Calu3 (cell line): ENCODE measurements at places on chromosomes 2 and 18.

DNA sequence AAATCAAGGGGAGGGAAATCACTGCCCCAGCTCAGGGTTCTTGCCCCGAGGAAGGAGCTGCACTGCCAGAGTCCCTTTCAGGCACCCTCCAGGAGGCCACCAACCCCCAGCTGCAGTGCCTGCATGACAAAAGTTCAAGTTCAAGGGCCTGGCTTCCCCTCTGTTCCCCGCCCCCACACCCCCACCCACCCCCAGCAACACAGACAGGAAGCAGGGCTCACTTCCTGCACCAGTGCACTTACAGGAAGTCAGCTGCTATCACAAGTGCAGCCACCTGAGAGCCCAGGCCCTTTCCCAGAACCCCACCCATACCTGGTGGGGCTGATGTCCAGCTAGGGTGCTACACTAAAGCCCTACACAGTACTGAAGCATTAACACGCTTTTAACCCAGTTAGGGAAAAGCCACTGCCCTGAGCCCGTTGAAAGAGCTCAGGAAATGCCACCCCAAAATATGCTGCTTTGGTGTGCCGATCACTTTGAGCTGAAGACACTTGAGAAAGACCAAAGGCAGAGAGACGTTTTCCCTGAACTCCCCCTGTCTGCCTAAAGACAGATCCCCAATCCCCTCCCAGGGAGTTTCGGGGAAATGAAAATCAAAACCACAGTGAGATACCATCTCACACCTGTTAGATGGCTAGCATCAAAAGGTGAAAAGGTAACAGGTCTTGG lies 109.9 kb upstream of the CAB39 start:
- no peaks in the 10 kb centered on the region for H3K36me3 ChIP-seq
- DNase-seq: no peak
- H3K4me3 ChIP-seq: no peak overlapping the region
- H3K4me1 ChIP-seq: no peaks in the 10 kb centered on the region
- peaks cover 24% of the 10 kb centered on the region for H3K27me3 ChIP-seq
- H3K27ac ChIP-seq: no peak overlapping the region

GRCh38 chr2:126637386-126637785 lies 18.6 kb upstream of the GYPC start:
- H3K4me1 ChIP-seq: no peaks in the 10 kb centered on the region
- H3K27me3 ChIP-seq: peaks cover 16% of the 10 kb centered on the region
- H3K4me3 ChIP-seq: no peak overlapping the region
- H3K36me3 ChIP-seq: no peaks in the 10 kb centered on the region
- DNase-seq: no peak
- H3K27ac ChIP-seq: no peak overlapping the region

- peaks cover 3% of the 10 kb centered on the region for H3K27me3 ChIP-seq
- H3K36me3 ChIP-seq: no peaks in the 10 kb centered on the region
- peak overlapping the region; percentile 84 for H3K27ac ChIP-seq
- peaks cover 22% of the 10 kb centered on the region for H3K4me1 ChIP-seq
- no peak overlapping the region for H3K4me3 ChIP-seq
Observed at GRCh38 chr2:173415431-173416381, 61.0 kb downstream of the CDCA7 start.

- no peak for DNase-seq
- no peak overlapping the region for H3K27ac ChIP-seq
- H3K4me3 ChIP-seq: no peak overlapping the region
- H3K27me3 ChIP-seq: no peaks in the 10 kb centered on the region
- no peaks in the 10 kb centered on the region for H3K4me1 ChIP-seq
Observed at GRCh38 chr2:82994151-82994550, 1464.9 kb downstream of the SUCLG1 start.

GRCh38 chr2:160630801-160631590 lies 137.4 kb upstream of the RBMS1 start:
- peaks cover 19% of the 10 kb centered on the region for H3K4me1 ChIP-seq
- no peak for DNase-seq
- H3K36me3 ChIP-seq: no peaks in the 10 kb centered on the region
- no peak overlapping the region for H3K4me3 ChIP-seq
- no peaks in the 10 kb centered on the region for H3K27me3 ChIP-seq

GRCh38 chr2:23503682-23504081 lies 118.7 kb downstream of the KLHL29 start:
- no peak overlapping the region for H3K27ac ChIP-seq
- H3K36me3 ChIP-seq: no peaks in the 10 kb centered on the region
- H3K4me3 ChIP-seq: no peak overlapping the region
- DNase-seq: no peak
- H3K27me3 ChIP-seq: no peaks in the 10 kb centered on the region
- no peaks in the 10 kb centered on the region for H3K4me1 ChIP-seq

- no peaks in the 10 kb centered on the region for H3K27me3 ChIP-seq
- H3K27ac ChIP-seq: peak overlapping the region; percentile 77
- DNase-seq: peak; percentile 17
- no peak overlapping the region for H3K4me3 ChIP-seq
Observed at GRCh38 chr2:19541884-19542283, 183.5 kb upstream of the OSR1 start.

- H3K27me3 ChIP-seq: no peaks in the 10 kb centered on the region
- no peak for DNase-seq
- H3K27ac ChIP-seq: no peak overlapping the region
- H3K4me1 ChIP-seq: peaks cover 10% of the 10 kb centered on the region
- no peak overlapping the region for H3K4me3 ChIP-seq
Observed at GRCh38 chr18:59332986-59333385, 14.5 kb upstream of the CPLX4 start.

GRCh38 chr2:28201671-28202180 lies 190.9 kb upstream of the FOSL2 start:
- H3K27me3 ChIP-seq: no peaks in the 10 kb centered on the region
- no peaks in the 10 kb centered on the region for H3K36me3 ChIP-seq
- no peak overlapping the region for H3K27ac ChIP-seq
- H3K4me3 ChIP-seq: no peak overlapping the region

- peaks cover 43% of the 10 kb centered on the region for H3K36me3 ChIP-seq
- H3K27me3 ChIP-seq: no peaks in the 10 kb centered on the region
- no peak for DNase-seq
Observed at GRCh38 chr18:50287028-50287440, 458 bp downstream of the CXXC1 start.

DNA sequence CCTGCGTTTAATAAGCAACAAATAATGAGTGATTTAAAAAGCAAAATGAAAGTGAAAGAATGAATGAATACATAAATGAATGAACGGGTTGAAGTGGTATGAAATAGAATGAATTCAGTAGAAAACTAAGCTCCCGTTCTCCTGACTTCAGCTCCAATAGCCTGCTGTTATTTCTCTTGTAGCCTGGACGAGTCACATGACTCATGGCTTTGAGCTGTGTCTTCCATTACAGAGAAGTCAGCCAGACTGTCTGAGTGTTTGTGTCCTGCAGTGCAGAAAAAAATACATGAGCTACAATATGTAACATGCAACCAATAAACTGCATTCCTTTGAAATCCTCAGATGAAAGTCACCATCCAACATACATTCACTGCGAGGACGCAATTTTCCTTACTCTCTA lies 21.2 kb downstream of the SCG2 start:
- no peak overlapping the region for H3K4me3 ChIP-seq
- H3K27me3 ChIP-seq: no peaks in the 10 kb centered on the region
- H3K27ac ChIP-seq: no peak overlapping the region
- H3K36me3 ChIP-seq: no peaks in the 10 kb centered on the region
- DNase-seq: no peak

GRCh38 chr2:174617718-174618117 lies 20.1 kb upstream of the WIPF1 start:
- no peak overlapping the region for H3K27ac ChIP-seq
- H3K36me3 ChIP-seq: no peaks in the 10 kb centered on the region
- DNase-seq: no peak

- no peak overlapping the region for H3K27ac ChIP-seq
- H3K4me1 ChIP-seq: peaks cover 17% of the 10 kb centered on the region
- H3K4me3 ChIP-seq: no peak overlapping the region
- no peak for DNase-seq
Observed at GRCh38 chr2:136005462-136006196, 20.2 kb upstream of the DARS1 start.

- H3K4me1 ChIP-seq: peaks cover 11% of the 10 kb centered on the region
- no peaks in the 10 kb centered on the region for H3K36me3 ChIP-seq
- H3K27ac ChIP-seq: no peak overlapping the region
- peaks cover 14% of the 10 kb centered on the region for H3K27me3 ChIP-seq
Observed at GRCh38 chr2:176174824-176175708, 13.4 kb upstream of the HOXD1 start.

- peaks cover 24% of the 10 kb centered on the region for H3K4me1 ChIP-seq
- DNase-seq: no peak
- no peaks in the 10 kb centered on the region for H3K36me3 ChIP-seq
Observed at GRCh38 chr2:234292962-234293243, 204.0 kb downstream of the ARL4C start.

GRCh38 chr2:64594226-64594989 lies 59.3 kb downstream of the SERTAD2 start:
- no peak overlapping the region for H3K4me3 ChIP-seq
- peaks cover 3% of the 10 kb centered on the region for H3K4me1 ChIP-seq
- peaks cover 5% of the 10 kb centered on the region for H3K36me3 ChIP-seq
- no peak for DNase-seq
- H3K27me3 ChIP-seq: no peaks in the 10 kb centered on the region

- no peaks in the 10 kb centered on the region for H3K4me1 ChIP-seq
- H3K27ac ChIP-seq: no peak overlapping the region
- H3K4me3 ChIP-seq: no peak overlapping the region
- no peaks in the 10 kb centered on the region for H3K36me3 ChIP-seq
Observed at GRCh38 chr2:189181706-189182105, 2.1 kb upstream of the COL5A2 start.

GRCh38 chr2:152594022-152594766 lies 123.1 kb downstream of the PRPF40A start:
- H3K27ac ChIP-seq: no peak overlapping the region
- H3K27me3 ChIP-seq: no peaks in the 10 kb centered on the region
- H3K4me3 ChIP-seq: no peak overlapping the region
- no peaks in the 10 kb centered on the region for H3K4me1 ChIP-seq

DNA sequence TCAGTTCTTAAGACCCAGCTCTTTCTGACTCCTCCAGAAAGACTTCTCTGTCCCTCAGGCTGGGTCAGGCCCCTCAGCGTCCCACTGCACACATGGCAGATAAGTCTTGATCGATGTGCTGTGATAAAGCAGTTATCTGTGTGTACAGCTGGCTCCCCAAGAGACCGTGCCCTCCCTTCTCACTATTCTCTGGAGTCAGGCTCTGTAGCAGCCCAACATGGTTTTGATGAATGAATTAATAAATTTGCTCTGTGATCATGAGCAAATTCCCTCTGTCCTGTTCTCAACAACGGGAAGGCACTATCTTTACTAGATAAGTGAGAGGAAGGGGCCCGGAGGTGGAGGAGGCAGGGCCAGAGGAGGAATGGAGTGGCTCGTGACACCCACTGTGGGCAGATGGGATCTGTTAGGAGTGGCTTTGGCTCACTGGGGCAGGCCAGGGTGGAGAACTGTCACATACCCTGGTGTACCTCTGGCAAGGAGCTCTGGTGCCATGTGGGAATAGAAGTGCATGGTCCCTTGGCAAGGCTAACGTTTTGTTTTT lies 48.3 kb downstream of the ZFP36L2 start:
- H3K36me3 ChIP-seq: peaks cover 9% of the 10 kb centered on the region
- H3K4me1 ChIP-seq: peaks cover 60% of the 10 kb centered on the region
- DNase-seq: no peak
- H3K27ac ChIP-seq: peak overlapping the region; percentile 52
- no peak overlapping the region for H3K4me3 ChIP-seq

DNA sequence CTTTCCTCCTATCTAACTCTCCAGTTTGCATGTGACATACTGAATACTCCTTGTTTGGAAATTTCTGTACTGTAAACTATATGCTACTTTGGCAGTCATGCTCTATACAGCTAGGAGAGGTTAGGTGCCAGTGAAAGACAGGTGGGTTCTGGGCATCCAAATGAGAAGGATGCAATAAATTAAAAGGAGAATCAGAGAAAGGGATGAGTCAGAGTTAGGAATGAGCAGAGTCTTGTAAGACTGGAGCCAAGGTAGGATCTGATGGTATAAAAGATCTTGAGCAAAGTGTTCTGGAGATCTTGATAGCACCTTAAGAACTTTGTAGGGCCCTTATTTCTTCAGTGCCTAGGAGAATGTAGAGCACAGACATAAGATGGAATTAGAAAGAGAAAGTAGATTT lies 58.7 kb upstream of the STAM2 start:
- DNase-seq: no peak
- no peak overlapping the region for H3K4me3 ChIP-seq
- no peaks in the 10 kb centered on the region for H3K27me3 ChIP-seq

DNA sequence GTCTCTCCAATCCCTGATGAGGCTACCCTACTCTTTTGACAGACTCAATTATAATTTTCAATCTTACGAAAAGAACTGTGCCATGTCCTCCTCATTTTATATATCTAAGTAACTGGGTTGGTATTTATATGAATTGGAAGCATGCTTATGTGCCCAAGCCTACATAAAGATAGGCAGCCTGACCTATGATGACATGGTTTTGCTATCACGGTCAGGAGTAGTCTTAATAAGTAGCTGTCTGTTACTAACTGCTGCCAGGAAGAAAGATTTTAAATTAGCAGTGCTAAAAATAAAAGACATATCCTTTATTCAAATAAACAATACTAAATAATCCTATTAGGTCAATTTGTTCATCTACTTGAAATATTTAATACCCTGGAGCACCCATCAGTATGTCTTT lies 102.0 kb upstream of the DTNA start:
- no peaks in the 10 kb centered on the region for H3K4me1 ChIP-seq
- no peaks in the 10 kb centered on the region for H3K27me3 ChIP-seq
- no peaks in the 10 kb centered on the region for H3K36me3 ChIP-seq
- no peak for DNase-seq
- H3K4me3 ChIP-seq: no peak overlapping the region

DNA sequence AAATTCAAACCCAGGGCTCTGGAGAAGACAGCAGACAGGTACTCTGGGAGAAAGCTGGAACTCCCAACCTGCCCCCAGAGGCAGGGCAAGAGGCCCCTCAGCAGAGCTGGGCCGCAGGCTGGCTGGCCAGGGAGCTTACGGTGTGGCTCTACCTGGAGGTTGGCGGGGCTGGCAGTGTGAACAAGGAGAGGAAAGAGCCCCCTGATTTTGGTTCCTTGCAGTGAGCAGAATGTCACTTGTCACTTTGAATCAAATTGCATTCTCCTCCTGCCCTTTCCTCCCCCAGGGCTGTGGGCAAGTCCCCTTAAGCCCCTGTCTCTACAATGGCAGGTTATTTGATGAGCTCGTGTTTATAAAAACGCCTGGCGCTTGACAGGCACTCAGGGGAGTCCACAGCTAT lies 32.6 kb downstream of the MYO7B start:
- H3K27ac ChIP-seq: no peak overlapping the region
- H3K4me1 ChIP-seq: no peaks in the 10 kb centered on the region
- no peak for DNase-seq
- H3K27me3 ChIP-seq: peaks cover 45% of the 10 kb centered on the region

DNA sequence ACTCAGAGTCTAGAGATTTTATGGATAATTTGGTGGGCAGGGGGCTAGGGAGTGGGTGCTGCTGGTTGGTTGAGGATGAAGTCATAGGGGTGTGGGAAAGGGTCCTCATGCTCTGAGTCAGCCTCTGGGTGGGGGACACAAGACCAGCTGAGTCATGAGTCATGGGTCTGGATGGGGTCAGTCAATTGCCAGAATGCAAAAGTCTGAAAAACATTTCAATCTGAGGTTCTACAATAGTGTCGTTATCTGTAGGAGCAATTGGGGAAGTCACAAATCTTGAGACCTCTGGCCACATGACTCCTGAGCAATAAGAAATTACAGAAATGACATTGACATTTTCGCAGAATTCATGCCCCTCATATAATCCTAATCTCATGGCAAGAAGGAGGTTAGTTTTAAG lies 15.1 kb downstream of the NMS start:
- no peak for DNase-seq
- H3K27me3 ChIP-seq: peaks cover 97% of the 10 kb centered on the region
- H3K4me3 ChIP-seq: no peak overlapping the region

GRCh38 chr2:64404743-64405142 lies 49.2 kb upstream of the LGALSL start:
- H3K4me1 ChIP-seq: peaks cover 44% of the 10 kb centered on the region
- no peak overlapping the region for H3K27ac ChIP-seq
- peak; percentile 45 for DNase-seq
- peaks cover 8% of the 10 kb centered on the region for H3K36me3 ChIP-seq
- H3K4me3 ChIP-seq: no peak overlapping the region
- H3K27me3 ChIP-seq: no peaks in the 10 kb centered on the region
